ENCODE measurements at places on chromosomes 7 and 10.

DNA sequence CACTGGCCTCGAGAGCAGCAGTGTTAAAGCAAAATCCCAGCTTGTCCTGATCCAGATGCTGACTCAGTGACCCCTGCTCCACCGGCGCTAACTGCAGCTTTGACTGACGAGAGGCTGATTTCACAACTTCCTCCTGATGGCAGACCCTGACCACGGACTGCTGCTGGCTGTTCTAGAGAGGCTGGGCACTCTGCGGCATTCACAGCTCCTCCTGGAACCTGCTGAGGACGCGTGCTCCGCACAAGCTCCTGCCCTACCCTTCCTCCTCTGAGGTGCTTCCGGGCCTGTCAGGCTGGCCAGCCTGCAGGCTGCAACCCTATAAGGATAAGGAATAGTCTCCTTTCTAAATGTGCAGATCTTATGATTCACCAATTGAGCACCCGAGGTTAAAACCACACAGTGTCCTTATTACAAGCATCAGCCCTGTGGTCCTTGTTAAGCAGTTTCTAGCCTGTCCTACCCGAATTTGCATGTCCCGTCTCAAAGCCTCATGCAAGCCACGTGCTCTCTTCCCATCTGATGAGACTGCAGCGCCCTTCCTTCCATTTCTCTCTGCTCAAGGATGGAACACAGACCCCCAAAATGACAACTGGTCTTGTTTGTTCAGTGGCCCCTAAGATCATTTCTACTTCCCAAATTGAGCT is 35.5 kb upstream of the NCAPG2 start:
- DNase-seq: no peak

DNA sequence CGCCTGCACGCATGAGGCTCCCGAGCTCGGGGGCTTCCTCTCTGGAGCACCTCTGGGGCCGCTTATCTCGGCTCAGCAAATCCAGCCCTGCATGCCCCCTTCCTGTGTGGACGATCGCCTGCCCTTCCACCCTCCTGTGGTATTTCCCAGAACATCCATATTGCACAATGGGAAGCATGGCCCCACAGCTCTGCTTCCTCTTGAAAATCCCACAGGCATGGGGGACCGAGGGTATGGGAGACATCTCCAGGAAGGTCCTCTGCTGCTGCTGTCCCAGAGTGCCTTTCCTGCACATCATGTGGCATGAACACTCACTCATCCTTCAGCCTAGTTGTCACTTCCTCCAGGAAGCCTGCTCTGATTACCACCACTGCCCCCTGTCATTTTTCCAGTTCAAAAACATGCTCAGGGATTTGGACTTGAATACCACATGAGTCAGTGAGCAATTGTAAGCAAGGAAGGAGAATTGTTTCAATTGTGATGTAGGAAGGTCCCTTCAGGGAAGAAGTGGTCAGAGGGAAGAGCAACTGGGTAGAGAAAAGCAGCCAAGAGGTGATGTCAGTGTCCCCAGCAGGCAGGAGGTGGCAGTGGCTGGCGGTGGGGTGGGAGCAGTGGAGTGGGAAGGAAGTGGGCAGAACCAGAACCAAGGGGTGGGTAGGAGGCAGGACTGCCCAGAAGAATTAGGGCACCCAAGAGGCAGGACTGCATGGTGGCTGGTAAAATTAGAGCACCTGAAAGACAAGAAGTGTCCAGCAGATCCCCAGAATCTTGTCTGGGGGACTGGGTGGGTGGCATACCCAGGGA is 67.5 kb upstream of the ZMIZ1 start:
- DNase-seq: no peak

- no peak for DNase-seq
These were observed 252.3 kb upstream of the KLF14 start for GRCh38 chr7:130986261-130986690.

DNA sequence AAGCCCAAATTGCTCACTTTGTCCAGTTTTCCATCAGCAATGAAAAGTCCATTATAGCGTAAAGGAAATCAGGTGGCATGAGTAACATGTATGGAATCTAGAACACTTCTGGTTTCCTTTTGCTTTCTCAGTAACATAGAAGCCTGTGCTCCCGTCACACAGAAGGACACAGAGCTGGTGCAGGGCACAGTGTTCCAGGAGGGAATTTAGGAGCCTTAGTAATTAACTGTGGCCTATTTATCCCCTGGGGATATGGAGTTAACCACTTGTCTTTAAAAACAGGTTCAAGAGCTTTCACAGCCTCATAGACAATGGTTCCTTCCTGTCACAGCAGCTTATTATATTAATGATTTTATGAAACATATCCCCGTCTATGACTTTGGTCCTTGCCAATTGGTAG is 189.9 kb downstream of the NEBL start:
- DNase-seq: no peak

GRCh38 chr7:157683747-157684156 is 346.9 kb downstream of the DNAJB6 start:
- DNase-seq: no peak

DNA sequence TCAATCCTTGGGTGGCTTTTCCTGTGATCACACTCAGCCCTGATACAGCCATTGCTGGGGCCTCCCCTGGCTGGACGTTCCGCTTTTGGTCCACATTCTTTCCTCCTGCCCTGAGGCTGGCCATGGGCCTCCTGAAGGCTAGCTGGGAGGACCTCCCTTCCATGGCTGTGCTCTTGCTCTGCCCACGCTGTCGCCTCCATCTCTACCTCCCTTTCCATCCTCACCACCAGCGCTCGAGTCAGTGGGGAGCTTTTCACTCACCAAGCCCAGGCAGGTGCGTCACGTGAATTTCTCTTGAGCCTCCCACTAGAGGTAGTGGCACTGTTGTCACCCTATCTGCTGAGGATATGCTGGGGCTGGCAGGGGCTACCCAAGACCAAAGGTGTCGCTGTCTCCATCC is 85.9 kb downstream of the BMS1 start:
- no peak for DNase-seq

DNA sequence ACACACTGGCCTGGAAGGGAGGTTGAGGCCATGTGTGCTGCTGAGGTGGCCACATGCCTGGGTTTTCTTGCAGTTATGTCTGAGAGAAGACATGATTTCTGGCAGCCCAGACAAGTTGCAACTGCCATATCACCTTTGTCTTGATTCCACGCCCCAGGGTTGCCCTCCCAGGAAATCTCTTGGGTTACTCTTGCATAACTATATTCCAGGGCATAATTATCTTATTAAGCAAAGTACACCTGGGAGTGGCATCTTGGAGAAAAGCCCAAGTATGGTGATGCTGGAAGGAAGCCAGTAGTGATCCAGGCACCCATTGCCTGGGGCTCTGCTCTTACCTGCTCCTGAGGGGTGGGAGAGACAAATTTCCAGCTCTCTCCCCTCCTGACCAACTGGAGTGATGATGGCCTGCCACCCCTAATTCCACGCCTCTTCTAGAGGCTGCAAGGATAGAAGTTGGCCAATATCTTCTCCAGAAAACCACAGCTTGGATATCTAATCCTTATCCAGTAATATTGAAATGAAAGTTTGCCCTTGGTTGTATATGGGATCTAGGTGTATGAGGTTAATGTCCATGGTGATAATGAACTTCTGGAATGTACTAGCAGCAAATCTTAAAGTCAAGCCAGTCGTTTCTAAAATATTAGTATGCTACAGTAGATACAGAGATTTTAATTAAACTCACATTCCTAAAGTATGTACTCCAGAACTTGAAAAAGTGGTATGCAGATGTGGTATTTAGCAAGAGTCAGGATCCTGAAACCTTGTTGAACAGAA is 5.0 kb downstream of the AKR1B10 start:
- no peak for DNase-seq

GRCh38 chr7:50304911-50305582 is 531 bp downstream of the IKZF1 start:
- no peak for DNase-seq

DNA sequence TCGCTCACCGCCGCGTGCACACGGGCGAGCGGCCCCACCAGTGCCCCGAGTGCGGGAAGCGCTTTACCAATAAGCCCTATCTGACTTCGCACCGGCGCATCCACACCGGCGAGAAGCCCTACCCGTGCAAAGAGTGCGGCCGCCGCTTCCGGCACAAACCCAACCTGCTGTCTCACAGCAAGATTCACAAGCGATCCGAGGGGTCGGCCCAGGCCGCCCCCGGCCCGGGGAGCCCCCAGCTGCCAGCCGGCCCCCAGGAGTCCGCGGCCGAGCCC is 3.3 kb downstream of the REPIN1 start:
- DNase-seq: no peak

GRCh38 chr10:90112681-90113080 is 411.3 kb downstream of the KIF20B start:
- no peak for DNase-seq

DNA sequence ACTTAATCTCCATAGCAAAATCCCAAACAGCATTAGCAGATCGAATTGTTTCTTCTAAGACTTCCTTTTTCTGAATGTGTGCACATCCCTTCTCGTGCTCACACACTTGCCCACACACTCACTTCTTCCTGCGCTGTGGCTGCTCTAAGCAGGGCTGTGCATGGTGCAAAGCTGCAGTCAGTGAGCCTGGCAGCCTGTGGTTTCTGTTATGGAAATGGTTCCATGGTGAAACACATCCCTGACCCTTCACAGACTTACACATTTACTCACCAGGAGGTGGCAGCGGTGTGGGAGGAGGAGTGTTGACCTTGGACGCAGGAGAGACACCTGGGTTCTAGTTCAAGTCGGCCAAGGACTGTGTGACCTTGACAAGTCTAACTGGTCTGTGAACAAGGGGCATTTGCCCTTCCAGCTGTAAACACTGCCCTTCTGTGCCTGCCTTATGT is 24.9 kb downstream of the MTURN start:
- DNase-seq: no peak

GRCh38 chr7:423312-424260 is 96.1 kb downstream of the PDGFA start:
- no peak for DNase-seq

DNA sequence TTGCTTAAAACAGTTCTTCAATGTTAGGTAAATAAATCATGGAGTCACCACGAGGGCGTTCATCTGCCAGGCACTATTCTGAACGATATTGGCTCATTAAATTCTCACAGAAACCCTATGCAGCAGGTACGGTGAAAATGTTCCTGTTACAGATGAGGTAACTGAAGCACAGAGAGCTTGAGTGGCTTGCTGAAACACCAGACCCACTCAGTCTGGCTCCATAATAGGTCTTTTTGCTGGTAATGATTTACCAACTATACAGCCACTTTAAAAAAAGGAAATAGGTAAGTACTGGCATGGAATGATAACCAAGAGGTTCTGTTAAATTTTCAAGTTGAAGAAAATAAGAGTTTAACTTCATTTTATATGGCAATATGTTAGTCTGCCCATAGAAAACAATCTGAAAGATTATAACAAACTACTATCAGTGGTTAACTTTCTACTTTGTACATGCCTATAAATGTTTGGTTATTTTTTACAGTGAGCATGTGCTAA is 1.3 kb upstream of the TM9SF3 start:
- DNase-seq: no peak

- no peak for DNase-seq
These were observed 23.1 kb downstream of the DYDC2 start for GRCh38 chr10:80379701-80380100.

DNA sequence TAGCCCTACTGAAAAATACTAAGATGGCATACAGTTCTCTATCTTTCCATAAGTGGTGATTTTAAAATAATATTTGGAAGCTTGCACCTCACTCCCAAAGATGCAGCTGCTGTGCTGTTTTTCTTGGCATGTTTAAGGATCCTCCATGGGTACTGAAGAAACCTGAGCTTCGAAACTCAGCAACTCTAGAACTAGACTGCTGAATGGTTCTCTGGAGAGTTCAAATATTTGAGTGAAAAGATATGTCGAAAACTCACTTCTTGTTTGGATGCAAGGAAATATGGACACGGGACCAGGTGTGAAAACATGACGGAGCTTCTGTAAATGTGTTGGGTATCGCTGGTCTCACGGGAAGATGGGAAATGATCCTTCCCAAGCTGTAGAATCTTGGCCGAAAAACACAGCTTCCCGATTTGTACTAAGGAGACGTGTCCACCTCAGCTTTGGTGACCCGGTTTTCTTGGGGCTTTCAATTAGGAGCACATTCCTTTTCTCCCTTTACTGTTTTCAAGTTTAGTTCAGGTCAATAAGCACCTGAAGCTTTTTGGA is 543.8 kb upstream of the NRP1 start:
- no peak for DNase-seq

DNA sequence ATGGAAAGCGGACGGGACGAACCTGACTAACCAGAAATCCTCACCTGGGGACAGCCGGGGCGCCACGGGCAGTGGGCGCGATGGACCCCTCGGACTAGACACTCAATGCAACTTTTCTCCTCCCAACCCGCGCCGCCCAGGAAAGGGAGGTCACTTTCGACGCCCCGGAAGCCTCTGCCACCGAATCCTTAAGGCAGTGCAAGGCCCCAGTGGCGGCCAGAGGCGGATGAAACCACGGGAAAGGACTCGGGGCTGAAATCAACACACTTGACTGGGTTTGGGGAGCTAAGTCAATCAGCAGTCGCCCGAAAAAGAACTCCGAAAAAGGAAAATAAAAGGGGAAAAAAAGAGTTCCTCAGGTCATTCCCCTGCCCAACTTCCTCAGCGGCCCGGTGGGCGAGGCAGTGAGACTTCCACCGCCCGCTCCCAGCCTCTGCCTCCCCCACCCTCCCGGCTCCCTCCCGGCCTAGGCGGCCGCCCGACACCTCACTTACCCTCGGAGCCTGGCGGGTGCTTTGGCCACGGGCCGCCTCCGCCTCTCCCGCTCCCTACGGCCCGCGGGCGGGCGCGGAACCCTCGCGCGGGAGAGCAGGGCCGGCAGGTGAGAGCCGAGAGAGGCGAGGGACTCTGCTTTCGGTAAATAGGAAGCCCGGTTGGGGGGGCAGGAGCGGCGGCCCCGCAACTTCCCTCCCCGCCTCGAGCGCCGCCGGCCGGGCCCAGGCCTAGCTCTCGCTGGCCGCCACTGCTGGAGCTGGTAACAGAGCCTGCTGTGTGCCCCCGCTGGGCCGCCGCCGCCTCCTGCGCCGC is 518 bp downstream of the WAPL start:
- peak; percentile 33 for DNase-seq

DNA sequence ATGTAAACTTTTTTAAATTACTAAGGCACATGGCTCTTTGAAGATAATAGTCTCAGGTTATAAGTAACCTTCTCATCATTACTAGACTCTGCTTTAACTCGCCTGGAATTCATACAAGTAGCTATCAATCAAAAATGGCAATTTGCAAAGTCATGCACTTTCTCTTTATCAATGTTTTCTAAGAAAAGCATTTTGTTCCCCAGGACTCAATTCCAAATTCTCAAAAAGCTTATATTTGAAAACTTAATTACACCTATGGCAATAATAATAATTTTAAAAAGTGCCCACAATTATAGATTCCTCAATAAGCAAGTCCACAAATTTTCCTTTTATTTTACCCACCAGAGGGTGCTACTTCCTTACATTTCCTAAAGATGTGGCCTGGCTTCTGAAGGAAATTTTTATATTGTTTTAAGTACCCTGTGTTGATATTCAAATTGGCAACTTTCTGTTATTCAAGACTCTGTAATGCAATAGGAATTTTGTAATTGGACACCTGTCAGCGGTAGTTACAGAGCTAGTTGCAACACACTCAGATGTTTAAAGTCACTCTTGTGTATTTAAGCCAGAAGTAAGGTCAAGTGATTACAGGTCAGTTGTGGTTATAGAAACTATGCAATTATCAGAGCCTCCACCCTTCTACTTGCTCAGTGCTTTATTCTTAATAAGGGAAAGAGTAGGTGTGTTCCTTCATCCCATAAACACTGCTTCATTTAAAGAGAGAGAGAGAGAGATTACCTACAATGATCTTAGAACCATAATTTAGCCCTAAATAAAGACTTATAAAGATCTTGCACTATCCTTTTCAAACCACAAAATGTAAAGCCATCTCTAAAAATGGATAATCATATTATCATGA is 47.1 kb upstream of the HYAL4 start:
- no peak for DNase-seq

- no peak for DNase-seq
These were observed 8.0 kb downstream of the COL17A1 start for GRCh38 chr10:104077663-104078151.

All from activated CD4-positive, alpha-beta T cell treated with anti-CD3 and anti-CD28 coated beads for 24 hours (primary cell).